Globus pallidus (tissue), 1 donor: ENCODE measurements at places on chromosomes 7 and 10.

DNA sequence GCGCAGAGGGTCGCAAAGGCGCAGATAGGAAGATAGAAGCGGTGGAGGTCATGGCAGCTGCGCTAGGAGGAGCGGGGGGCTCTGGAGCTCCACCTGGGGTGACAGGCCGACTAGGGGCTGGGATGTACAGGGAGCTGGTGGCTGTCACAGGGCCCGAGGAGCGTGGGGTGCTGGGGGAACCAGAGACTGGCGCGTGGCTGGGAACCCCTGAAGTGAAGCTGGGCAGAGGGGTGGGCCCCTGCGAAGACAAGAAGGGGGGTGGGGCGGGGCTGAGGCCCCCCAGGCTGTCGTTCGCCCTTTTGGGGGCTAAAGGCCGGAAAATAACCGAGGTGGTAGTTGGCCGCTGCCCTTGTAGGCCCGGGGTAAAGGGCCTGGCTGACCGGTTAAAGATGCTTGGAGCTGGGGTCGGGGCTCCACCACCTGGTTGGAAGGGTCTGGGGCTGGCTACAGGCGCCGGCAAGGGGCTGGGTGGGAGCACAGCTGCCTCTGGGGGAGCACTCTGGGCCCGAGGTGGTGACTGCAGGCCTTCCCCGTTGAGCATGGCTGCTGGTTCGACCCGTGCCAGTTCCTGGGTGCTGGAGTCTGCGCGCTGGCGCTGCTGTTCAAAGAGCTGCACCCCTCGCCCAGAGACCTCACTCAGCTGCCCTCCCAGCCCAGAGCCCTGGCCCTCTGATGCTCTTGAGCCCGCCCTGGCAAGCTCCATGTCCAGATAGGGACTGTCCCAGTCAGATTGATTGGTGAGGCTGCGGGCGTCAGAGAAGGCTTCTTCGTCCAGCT is 6.8 kb upstream of the MYOZ1 start:
- DNase-seq, result no peak

DNA sequence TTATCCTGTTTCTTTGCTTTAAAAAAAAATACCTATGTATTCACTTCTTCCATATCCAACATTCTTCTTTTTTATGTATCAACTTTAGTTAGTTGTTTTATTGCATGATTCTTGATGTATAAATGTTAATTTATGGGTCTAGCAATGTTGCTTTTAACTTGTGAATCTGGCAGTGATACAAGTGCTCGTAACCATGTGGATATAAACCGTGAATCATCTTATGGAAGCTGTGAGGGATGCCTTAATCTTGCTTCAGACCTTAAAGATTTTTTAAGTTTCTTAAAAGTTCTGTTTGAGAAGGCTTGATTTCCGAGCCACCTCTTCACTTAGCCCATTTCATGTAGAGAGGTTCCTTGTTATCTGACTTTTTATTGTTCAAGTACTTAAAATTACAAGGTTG is 25.9 kb downstream of the HELLS start:
- no peak for DNase-seq

DNA sequence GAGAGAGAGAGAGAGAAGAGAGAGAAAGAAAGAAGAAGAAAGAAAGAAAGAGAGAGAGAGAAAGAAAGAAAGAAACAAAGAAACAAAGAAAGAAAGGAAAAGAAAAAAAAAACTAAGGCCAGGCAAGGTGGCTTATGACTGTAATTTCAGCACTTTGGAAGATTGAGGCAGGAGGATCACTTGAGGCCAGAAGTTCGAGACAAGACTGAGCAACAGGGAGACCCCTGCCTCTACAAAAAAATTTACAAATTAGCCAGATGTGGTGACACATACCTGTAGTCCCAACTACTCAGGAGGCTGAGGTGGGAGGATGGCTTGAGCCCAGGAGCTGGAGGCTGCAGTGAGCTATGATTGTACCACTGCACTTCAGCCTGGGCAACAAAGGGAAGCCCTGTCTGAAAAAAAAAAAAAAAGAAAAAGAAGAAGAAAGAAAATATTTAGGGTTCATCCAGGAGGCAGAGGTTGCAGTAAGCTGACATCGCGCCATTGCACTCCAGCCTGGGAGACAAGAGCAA is 2.8 kb downstream of the SERPINE1 start:
- no peak for DNase-seq

DNA sequence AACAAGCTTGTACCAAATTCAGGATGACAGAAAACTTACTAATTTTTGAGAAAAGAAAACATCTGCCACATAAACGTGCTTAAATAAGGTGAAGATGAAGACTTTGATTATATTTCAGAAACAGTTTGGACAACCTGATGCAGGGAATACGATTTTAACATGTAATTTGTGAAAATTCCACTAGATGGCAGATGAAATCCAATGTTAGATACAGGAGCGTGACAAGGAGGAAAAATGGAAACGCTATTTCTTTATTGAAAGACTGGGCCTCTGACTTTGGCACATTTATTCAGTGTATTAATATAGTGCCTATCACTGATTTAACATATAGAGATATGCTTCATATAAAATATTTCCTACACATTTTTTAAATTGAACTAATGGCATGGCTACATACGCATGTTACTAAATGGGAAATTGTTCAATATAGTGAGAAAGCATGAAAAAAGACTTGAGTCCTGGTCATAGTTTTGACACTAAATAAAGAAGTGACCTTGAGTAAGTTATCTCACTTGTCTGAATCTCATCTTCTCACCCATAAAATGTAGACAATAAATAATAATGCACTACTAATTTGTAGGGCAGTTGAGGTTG is 60.7 kb downstream of the CD36 start:
- DNase-seq, result peak; percentile 53

GRCh38 chr10:44769450-44769849 is 141.7 kb upstream of the TMEM72 start:
- DNase-seq, result no peak

DNA sequence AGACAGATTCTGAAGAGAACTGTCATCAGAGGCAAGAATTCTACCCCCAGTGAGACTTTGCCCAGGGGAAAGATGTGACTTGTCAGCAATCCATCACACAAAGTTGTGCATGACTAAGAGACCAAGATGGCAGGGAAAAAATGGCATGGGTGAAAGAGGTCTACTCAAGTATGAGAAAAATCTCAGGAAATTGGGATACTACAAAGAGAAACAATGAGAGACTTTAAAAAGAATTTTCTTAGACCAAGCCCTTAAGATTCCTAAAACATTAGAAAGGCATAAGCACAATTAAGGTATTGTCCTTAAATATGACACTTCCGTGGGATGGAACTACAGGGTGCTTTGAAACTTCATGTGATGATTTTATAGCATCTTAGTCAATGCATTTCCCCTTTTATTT is 45.6 kb upstream of the PDE1C start:
- DNase-seq, result no peak

GRCh38 chr7:151223728-151224127 is 3.3 kb downstream of the ABCF2 start:
- DNase-seq, result no peak

DNA sequence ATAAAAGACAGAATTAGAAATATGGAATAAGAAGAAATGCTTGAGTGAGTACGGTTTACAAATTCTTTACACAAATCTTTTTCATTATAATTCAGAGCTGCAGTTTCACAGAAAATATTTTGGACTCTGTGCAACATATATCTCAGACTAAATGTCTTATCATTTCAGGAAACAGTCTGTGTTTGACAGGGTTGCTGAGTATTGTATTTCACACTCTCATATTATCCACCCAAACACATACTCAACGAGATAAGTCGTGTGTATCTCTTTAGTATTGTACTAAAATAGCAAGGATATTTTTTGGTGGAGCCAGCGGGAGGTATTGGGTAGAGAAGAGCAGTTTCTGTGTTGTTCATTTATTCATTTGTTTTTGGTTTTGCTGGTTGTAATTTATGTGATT is 39.0 kb upstream of the SLC39A12 start:
- DNase-seq, result no peak

DNA sequence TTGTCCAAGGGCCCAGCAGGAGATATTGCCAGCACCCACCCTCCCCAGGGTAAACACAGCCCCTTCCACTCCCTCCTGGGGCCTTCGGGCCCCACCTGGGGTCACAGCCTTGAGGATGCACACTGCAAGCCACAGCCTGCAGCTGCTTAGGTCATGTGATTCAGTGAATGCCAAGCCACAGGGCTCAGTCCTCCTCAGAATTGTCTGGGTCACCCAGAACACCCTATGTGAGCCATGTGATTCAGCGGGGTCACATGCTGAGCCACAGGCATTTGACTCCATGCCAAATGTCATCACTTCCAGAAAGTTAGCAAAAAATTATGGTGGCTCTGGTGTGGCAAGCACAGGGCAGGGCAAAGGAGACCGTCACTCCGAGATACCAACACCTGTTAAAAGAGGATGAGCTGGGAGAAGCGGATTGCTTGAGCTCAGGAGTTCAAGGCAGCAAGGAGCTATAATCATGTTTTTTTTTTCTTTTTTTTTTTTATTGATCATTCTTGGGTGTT is 17.2 kb upstream of the PSAP start:
- no peak for DNase-seq

- no peak for DNase-seq
Measured at GRCh38 chr7:80764132-80764531, 125.7 kb downstream of the CD36 start.

DNA sequence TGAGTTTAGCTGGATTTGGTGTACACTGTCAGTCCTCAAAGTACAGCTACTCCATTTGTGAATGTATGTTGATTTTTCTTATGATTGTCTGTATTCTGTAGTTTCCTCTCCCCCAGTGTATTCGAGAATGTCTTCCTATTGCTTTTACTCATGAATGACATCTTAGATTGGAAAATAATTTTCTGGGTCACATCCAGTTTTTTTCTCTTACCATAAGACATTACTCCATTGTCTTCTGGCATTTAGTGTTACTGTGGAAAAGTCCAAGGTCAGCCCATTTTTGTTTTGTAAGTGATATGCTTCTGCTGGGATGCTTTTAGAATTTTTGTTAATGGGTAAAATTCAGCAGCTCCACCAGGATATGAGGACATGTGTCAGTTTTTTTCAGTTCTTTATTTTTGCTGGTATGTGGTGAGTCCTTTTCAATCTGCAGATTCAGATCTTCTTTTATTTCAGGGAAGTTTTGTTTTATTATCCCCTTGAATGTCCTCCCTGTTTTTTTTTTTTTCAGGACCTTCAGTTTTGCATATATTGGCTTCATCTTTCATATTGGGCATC is 33.6 kb downstream of the WAC start:
- no peak for DNase-seq

GRCh38 chr7:66452165-66452564 is 176.5 kb upstream of the KCTD7 start:
- DNase-seq, result no peak

DNA sequence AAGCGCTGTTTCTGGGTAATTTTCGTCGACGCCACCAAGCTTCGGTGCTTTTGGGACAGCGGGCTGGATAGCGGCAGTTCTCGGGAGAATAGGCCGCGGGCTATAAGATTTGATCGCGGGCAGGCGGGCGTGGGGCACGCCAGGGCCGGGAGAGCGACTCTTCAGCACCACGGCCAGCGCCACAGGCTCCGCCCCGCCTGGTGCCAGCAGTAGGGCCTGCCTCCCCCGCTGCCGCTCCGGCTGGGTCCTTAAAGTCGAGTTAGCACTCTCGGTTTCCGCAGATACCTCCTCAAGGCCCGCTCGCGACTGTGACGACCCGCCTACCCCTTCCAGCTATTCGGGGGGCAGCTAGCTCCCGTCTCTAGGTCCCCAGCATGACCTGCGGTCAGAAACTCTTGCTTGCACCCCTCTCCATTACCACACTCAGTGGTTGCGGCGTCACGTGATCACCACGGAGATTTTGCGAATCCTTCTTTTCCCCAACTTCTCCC is 9.4 kb downstream of the NXPH1 start:
- peak; percentile 43 for DNase-seq

GRCh38 chr7:69816501-69816900 is 218.2 kb downstream of the AUTS2 start:
- DNase-seq, result no peak

DNA sequence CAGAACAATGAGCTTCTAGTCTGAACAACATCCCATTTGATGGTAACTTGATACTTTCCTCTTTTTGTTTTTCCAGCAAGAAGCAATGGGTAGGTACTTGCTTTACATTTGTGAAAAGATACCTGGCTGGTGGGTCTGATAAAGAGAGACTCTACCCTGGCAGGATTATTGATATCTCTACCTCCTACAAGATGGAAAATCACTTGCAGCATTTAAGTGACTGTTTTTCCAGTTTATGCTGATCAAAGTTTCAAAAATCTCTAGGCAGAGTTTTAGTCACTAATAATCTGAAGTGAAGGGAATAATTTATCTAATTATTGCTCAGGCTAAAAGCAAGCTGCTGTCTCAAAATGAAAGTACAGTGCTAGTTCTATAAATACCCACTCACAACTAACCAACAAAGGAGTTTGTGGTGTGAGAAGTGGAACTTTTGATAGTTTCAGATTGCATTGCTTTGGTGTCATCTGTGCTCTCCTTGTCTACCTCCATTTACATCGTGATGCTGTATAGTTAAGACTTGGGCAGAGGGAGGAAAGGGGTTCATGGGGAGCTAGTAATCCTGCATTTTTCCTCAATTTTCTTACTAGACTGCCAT is 86.0 kb upstream of the ANKRD1 start:
- peak; percentile 50 for DNase-seq

DNA sequence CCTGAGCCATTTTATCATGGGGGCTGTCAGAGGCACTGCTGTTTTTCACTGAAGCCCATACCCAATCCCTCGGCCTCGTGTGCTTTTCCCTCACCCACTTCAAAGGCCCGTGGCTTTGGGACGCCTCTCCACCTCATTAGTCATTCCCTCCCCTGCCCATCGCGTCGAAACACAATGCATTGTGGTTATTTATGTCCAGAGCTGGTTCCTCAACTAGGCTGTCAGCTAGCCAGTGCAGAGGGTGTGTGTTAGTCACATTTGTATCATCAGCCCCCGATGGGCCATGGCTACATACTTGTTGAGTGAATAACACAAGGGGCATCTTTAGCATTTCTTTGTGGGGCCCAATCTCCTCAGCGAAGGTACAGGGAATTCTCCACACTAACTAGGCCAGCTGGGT is 3.8 kb upstream of the CRCP start:
- no peak for DNase-seq

DNA sequence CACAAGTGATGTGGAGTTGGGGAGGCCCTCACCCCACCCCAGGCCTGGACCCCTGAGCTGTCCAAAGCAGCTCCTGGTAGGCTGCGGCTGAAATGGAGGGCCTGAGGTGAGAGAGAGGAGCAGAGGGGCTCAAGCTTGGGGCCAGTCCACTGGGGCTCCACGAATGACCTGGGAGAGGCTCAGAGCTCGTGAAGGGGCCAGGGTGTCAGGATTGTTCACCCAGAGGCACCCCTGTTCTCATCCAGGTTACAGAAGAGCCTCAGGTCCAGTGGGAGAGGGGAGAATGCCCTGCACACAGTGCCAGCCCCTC is 102.2 kb upstream of the RET start:
- DNase-seq, result no peak

DNA sequence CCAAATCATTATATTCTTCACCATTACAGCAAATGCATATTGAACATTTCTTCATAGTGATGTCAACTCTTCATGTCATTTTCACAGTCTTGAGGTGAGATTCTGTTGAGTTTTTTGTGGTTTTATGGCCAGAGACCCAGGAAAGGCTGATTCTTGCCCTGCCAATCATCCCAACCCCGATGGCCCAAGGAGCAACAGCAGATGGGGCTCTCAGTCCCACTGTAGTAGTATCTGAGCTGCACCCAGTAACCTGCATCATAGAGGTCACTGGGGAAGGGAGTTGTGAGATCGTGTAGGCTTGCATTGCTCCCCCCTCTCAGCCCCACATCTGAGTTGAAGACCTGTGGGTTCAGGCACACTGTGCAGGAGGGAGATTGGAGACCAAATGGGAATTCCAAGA is 26.7 kb downstream of the ZSCAN25 start:
- no peak for DNase-seq
